Activated CD4-positive, alpha-beta T cell treated with anti-CD3 and anti-CD28 coated beads, Interleukin-2, Interleukin-6, amounts not matched to agents 100 ng/mL and 50 ng/mL, durations not matched to agents 16 hours and 8 hours (primary cell): ENCODE measurements at places on chromosomes 4 and X.

GRCh38 chr4:2255501-2256155 lies 6.3 kb downstream of the MXD4 start:
- DNase-seq, result no peak

DNA sequence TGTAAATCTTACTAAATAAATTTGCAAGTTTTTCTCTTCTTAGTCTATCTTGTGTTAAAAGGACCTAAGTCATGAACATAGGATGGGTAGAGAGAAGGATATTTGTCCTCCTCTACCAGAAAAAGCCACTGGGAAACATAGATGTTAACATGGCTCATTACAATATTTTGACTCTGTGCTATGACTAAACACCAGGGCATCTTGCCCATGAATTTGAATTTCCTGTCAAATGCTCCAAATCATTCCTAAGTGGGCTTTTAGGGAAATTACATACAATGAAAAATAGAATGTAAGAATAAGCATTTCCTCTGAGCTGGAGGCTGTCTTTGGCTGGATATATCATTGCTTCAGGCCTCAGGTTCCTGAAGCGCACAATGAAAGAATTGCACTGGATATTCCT lies 39.1 kb downstream of the ANOS1 start:
- no peak for DNase-seq

- peak; percentile 70 for DNase-seq
Measured at GRCh38 chrX:23952984-23953907, 45.4 kb downstream of the CXorf58 start.

GRCh38 chr4:104752337-104752736 lies 257.6 kb upstream of the CXXC4 start:
- no peak for DNase-seq

DNA sequence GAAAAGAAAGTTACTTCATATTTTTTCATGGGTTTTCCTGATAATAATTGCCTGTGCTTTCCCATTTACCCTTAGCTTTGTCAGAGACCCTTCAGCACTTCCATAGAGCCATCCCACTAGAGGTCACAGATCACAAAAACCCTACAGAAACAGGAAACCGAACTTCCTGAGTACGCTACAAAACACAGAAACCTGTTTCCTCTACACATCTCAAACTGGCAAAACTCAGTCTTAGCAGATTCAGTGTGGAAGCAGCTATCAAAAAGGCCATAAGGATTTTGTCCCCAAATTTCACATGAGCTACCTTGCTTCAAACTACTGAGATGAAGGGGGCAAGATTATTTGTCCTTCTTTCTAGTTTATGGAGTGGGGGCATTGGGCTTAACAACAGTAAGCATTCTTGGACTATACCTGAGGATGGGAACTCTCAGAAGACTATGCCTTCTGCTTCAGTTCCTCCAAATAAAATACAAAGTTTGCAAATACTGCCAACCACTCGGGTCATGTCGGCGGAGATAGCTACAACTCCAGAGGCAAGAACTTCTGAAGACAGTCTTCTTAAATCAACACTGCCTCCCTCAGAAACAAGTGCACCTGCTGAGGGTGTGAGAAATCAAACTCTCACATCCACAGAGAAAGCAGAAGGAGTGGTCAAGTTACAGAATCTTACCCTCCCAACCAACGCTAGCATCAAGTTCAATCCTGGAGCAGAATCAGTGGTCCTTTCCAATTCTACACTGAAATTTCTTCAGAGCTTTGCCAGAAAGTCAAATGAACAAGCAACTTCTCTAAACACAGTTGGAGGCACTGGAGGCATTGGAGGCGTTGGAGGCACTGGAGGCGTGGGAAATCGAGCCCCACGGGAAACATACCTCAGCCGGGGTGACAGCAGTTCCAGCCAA lies at the start of gene MMRN1:
Gene MMRN1 (plus strand): TSS at position 206 of the 902 bp plus-strand sequence. CDS start 118 bp downstream, at position 324.
- DNase-seq, result peak; percentile 23

DNA sequence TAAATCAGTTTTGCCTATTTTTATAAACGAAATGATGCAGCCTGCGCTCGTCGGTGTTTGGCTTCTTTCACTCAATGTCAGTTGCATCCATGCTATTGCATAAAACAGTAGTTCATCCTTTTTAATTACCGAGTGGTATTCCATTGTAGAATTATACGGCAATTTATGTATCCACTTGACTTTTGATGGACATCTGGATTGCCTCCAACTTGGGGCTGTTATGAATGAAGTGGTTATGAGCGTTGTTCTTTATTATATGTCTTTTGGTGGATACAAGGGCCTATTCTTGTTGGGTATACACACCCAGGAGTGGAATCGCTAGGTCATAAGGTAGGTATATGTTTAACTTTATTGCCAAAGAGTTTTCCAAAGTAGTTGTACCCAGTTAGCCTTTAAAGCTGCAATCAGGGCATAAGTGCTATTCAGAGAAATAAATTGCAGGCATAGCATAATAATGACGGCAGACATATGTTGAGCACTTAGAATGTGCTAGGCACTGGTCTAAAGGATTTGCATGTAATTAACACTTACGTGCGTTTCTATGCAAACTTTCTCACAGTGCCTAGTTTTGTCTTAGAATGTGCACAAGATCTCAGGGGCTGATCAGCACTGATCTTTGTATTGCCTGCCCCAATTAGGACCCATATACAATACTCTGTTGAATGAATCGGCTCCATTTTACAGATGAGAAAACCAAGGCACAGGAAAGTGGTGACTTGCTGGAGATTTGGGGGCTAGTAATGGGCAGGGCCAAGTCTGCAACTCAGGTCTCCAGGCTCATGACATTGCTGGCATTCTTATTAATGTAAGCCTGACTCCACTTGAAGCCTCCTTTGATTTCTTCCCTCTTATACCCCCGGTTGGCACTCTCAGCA lies 407.0 kb downstream of the BCOR start:
- DNase-seq, result no peak

DNA sequence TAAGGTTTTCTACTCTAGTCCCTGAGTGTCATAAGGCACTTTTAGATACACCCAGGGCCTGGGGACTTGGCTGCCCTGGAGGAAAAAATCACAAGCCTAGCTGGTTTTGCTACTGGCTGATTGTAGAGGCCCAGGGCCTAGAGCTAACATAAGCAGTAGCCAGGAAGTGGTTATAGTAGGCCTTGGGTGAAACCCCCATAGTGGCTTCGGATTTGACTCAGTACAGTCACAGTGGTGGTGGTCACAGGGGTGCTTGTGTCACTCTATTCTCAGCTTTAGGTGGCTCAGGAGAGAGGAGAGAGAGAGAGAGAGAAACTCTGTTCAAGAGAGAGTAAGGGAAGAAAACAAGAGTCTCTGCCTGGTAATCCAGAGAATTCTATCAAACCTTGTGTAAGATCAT lies 194.5 kb upstream of the EDA2R start:
- DNase-seq, result peak; percentile 64

DNA sequence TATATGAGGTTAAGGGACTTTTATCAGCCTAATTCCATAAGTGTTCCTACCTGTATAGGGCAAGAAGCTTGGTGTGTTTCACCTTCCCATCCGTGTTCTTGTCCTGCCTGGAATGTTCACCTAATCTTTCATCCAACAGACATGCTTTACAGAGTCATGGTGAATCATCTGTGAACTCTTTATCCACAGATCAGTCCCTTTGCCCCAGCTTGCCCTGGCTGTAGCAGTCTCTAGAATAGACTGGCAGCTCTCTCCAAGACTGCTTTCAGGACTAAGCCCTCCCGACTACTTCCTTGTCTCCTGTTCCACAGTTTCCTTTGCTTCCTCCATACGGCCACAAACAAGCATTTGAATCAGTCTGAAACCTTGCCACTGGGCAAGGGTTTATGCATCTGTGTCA lies 177.9 kb upstream of the IL15 start:
- DNase-seq, result no peak

GRCh38 chr4:71415491-71415890 lies 76.7 kb downstream of the SLC4A4 start:
- DNase-seq, result no peak

DNA sequence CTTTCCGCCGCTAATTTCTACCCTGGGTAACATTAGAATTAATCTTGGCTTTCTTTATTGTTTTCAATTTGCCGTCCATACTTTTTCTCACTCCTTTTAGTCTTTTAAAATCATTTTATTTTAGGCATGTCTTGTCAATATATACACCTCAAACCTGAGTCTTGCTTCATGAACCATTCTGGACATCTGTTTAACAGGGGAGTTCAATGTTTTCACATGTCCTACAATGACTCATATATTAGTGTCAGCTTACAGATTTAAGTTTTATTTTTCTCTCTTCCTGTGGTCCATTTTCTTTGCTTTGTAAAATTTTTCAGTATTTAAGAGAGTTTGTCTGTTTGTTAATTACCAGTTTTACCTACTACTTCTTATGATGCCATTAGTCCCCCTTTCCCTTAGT lies 89.5 kb downstream of the LCORL start:
- no peak for DNase-seq

DNA sequence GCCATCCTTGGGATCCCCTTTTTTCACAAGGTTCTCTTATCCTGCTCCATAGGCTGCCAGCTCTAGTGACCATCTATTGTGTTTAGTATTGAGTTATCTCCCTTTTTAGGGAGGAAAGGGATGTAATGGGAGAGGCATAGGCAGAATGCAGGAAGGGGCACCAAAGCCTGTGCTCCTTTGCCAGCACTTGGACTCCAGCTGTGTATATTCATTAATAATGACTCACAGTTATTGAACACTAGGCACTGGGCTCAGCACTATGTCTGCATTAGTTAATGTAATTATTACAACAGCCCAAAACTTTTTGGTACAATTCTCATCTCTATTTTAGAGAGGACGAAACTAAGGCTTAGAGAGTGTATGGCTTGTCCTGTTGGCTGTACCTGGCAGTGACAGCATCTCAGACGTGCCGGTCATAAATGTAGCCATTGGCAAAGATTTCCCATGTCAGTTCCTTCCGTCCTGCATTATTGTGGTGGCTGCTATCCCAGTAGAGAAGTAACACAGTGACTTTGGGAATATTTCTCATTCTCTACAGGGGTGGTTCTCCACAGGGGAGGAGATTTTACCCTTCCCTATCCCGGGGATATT lies 90.3 kb downstream of the AFF1 start:
- DNase-seq, result no peak

DNA sequence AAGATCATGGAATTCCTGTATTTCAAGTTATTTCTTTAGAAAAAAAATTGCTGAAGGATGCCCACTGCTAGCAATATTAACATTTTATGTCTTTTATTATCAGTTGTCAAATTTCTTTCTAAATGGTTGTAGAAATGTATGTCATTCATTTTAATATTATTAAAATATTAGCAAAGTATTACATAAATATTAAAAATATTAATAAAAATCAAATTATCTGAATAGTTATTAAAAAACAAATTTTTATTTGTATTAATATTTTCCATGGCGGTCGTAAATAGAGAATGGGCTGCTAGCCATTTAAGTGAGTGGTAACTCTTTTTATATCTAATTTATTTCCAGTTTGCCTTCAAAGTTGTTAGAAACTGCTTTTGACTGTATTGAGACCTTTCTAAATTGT lies 72.2 kb downstream of the ATP10D start:
- no peak for DNase-seq

DNA sequence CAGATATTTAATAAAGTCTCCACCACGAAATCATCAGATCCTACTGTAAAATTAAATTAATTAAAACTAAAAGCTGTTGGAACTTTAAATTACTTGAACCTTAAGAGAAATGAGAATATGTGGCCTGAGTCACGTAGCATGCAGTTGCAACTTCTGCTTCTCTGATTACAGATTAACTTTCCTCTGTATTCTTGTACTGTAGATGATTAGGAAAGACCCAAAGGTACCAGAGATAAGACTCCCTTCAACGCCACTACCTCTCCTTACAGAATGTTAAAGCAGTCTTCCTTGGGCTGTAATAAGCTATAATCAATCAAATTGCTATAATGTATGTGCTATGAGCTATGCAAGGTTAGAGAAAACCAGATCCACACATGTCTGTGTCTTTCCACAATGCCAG lies 47.9 kb downstream of the FAM13A start:
- no peak for DNase-seq

GRCh38 chrX:68989456-68989855 lies 160.6 kb downstream of the EFNB1 start:
- DNase-seq, result no peak

DNA sequence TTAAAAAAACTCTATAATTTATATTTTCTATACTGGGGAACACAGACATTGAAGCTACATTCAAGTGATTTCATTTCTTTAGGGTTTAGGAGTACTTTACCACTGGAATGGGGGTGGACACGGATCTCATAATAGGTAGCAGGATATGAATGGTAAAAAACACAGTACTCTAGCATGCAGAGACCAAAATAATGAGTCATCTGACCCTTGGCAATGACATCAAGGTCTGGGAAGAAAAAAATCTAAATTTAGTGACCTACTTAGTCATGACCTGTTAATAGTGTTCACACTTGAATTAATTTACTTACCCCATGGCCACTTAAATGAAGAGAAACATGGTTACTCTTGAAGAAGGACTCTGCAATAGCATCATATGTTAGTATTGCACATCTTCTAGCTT lies 187.9 kb downstream of the EPHA5 start:
- no peak for DNase-seq

DNA sequence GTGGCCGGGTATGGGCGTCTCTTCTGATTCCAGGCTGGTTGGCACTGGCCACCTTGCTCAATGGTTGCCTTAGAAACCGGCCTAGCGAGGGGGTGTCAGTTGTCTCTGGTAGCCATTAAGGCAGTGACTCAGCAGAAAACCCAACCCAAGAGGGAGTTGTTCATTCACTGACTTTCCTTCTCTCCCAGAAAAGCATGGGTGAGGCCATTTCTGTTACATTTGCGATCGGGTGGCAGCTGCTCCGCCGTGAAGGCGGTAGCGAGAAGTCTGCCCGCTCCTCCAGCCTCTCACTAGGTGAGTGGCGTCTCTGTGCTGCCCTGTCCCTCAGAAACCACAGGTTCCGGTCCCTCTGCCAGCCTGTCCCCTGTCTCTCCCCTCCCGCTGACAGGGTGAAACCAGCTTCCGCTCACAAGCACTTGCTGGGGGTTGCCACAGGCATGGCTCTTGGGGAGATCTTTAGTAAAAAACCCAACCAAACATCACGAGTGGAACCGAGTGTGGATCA lies 17.4 kb downstream of the IRAK1 start:
- peak; percentile 75 for DNase-seq

DNA sequence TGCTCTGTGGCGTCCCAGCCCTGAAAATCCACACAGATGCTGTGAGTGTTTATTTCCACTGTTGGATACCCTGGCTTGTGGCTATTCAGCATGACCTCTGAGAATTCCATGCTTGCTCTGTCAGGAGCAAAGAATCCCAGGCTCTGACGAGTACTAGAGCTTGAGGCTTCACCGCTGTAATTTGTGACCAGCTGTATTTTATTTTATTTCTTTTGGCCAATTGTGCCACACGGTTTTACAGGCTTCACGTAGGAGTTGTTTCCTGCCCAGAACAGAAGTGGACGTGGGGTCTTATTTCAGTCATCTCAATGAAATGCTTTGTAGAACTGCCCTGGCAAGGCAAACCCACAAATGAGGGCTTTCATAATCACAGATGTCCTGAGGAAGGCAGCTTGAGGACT lies 69.4 kb upstream of the CLDN34 start:
- no peak for DNase-seq
